ENCODE measurements at places on chromosomes 1 and 21.

- no peak for DNase-seq
Measured at GRCh38 chr1:19770436-19771190, 29.1 kb downstream of the TMCO4 start.

DNA sequence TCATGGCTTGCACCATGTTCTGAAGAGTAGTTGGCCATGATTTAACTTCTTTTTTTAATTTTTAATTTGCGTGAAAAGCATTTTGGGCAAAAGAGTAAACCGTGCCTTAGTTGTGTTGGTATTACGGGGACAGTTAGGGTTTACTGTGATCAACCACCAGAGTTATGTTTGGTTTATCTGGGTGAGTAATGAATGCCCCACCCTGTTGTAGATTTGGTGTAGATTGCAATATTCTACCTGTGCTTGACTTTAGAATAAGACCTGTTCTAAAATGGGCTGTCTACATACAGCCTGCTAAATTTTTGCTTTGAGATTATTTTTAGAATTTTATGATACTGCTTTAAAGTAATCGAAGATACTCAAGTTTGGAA, 1.4 kb downstream of the USP25 start:
- DNase-seq = no peak

- DNase-seq = no peak
Measured at GRCh38 chr21:31128234-31128633, 90.0 kb upstream of the KRTAP19-8 start.

DNA sequence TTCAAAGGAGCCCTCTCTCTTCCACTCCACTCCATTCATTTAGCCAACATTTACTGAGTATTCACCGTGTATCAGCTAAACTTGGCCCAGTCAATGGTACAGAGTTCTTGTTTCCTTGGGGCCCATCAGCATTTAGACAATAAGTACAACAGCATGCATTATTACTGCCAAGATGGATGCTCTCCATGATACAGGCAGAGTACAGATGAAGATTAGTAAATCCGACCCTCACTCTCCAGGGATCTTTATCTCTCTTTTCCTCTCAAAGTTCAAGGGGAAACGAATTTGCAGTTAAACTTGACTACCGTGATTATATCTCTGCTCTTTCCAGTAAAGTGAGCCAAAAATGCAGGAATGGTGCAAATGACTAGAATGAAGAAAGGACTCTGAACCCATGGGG, 184.6 kb upstream of the DUSP10 start:
- DNase-seq = no peak

- peak; percentile 7 for DNase-seq
Measured at GRCh38 chr1:12184008-12184681, 17.4 kb downstream of the TNFRSF1B start.

- DNase-seq = peak; percentile 33
Measured at GRCh38 chr21:34029743-34030528, 43.4 kb upstream of the MRPS6 start.

- DNase-seq = no peak
Measured at GRCh38 chr1:196951711-196952394, 8.3 kb downstream of the CFHR2 start.

DNA sequence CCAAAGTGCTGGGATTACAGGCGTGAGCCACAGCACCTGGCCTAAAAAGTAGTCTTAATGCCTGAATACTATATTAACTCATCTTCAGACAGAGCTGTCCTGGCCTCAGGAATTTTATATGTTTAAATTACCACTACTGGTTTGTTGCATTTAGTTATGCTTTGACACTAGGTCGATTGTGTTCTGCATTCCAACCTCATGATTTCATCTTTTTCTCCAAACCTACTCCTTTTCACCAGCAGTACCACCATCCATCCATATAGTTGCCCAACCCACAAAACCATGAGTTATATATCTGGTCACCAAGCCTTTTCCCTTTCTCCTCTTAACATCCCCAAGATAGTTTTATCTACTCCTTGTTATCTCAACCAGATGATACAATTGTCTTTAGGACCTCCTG, 22.6 kb downstream of the FMO5 start:
- DNase-seq = no peak

GRCh38 chr1:159877695-159878444, 15.4 kb upstream of the VSIG8 start:
- DNase-seq = no peak

DNA sequence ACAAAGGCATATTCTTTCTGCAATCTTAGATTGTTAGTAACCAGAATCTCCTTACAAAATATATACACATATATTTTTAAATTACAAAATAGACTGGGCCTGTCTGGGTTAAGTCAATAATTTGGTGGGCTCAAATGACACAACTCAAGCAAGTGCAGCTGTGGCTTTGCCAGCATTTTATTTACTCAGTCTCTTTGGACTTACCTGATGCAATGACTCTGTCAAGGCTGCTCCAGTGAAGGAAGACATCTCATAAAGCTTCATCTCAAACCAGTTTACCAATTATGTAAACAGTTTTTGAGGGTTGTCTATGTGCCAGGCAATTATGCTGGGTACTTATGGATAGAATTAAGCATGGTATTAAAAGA, 22.8 kb upstream of the ABCA4 start:
- no peak for DNase-seq

- DNase-seq = no peak
Measured at GRCh38 chr1:162988869-162989268, 80.3 kb upstream of the RGS4 start.

DNA sequence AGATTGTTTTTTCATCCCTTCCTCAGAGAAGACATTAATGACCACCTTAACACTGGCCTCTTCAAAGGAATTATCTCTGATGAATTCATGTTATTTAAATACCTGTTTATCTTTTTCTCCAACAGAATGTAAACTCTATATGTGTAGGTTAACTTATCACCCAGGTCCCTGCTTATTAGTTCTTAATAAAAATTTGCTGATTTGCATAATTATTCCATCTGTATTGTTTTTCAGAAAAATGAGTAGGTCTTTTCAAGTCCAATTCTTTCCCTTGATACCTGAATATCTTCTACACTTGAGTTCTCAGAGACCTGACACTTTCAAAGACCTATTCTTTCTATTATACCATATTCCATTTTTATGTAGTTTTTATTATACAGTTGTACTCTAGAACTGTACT, 886.7 kb upstream of the TMPRSS15 start:
- no peak for DNase-seq

GRCh38 chr1:52938183-52938451, 11.0 kb downstream of the SCP2 start:
- no peak for DNase-seq

DNA sequence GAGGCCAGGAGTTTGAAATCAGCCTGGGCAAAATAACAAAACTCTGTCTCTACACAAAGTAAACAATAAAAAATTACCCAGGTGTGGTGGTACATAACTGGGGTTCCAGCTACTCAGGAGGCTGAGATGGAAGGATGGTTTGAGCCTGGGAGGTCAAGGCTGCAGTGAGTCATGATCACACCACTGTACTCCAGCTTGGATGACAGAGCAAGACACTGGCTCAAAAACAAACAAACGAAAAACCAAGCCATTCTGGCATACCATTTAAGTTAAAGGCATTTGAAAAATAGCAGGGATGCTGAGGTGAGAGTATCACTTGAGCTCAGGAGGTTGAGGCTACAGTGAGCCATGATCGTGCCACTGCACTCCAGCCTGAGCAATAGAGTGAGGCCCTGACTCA, 5.3 kb upstream of the ALDH9A1 start:
- DNase-seq = no peak
